Glomerular endothelial cell (primary cell): ENCODE measurements at places on chromosomes 6 and 20. TPM values are rescaled to one million over a fixed set of nuclear protein-coding genes. Genes with fewer than 3 reads are reported as not detected.

The EPB41L1 gene
- 26.0 and 33.9 TPM in 2 replicates for total RNA-seq

The RSPH9 gene
- 0.41 TPM in 1 of 2 replicates, not detected in the other for total RNA-seq

The AK9 gene
- total RNA-seq, result 2.7 and 11.2 TPM in 2 replicates

The UBE2V1 gene
- 98.7 and 139 TPM in 2 replicates for total RNA-seq

The EFHC1 gene
- total RNA-seq, result 16.0 and 16.2 TPM in 2 replicates

The NOX3 gene
- total RNA-seq, result not detected in 2 replicates

The NFS1 gene
- total RNA-seq, result 22.3 and 28.3 TPM in 2 replicates

The TRIM15 gene
- not detected in 2 replicates for total RNA-seq

The ARG1 gene
- not detected in 2 replicates for total RNA-seq

The HMGN4 gene
- total RNA-seq, result 43.0 and 45.5 TPM in 2 replicates

The PREX1 gene
- total RNA-seq, result 84.9 and 105 TPM in 2 replicates

The RRAGD gene
- 3.5 and 11.2 TPM in 2 replicates for total RNA-seq

- no peak for DNase-seq
Measured at GRCh38 chr6:51616243-51616642, 471.2 kb downstream of the PKHD1 start.

- no peak for DNase-seq
Measured at GRCh38 chr20:54468082-54468481, 7.3 kb upstream of the DOK5 start.

DNA sequence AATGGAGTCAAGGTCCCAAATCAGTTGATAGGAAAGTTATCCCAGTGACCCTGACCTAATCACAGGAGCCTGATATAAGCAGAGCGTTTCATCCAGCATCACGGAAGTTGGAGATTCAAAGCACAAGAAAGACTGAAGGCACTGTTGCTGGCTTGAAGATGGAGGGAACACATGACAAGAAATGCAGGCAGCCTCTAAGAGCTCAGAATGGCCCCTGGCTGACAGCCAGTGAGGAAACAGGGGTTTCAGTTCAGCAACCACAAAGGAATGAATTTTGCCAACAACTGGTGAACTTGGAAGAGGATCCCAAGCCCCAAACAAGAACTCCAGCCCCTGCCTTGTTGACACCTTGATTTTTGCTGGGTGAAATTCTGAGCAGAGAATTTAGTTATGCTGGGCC lies 778.5 kb downstream of the MAFB start:
- no peak for DNase-seq

DNA sequence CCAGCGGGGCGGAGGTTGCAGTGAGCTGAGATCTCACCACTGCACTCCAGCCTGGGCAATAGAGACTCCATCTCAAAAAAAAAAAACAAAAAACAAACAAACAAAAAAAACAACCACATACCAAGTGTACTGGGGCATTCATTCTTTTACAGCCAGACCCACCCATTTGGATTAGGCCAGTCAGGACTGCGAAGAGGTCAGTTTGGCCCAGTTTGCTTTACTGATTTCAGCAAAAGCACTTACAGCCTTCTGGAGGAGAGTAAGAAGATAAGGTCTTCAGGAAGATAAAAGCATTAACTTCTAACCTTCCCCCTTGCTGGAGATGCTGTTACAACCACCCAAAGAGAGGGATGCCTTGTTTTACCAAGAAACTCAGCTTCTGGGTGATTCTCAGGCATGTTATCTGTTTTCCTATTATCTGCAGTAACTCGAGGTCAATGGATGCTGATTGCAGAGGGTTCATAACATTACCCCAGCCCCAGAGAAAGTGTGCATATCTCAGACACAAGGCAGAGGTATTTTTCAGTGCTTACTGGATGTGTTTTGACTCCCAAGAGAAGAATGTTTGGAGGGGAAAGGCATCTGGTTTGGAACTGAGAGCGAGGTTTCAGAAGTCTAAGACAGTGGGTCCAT lies 118.9 kb downstream of the RIN2 start:
- DNase-seq, result no peak

GRCh38 chr6:111651185-111652034 lies 45.7 kb upstream of the TRAF3IP2 start:
- DNase-seq, result no peak

DNA sequence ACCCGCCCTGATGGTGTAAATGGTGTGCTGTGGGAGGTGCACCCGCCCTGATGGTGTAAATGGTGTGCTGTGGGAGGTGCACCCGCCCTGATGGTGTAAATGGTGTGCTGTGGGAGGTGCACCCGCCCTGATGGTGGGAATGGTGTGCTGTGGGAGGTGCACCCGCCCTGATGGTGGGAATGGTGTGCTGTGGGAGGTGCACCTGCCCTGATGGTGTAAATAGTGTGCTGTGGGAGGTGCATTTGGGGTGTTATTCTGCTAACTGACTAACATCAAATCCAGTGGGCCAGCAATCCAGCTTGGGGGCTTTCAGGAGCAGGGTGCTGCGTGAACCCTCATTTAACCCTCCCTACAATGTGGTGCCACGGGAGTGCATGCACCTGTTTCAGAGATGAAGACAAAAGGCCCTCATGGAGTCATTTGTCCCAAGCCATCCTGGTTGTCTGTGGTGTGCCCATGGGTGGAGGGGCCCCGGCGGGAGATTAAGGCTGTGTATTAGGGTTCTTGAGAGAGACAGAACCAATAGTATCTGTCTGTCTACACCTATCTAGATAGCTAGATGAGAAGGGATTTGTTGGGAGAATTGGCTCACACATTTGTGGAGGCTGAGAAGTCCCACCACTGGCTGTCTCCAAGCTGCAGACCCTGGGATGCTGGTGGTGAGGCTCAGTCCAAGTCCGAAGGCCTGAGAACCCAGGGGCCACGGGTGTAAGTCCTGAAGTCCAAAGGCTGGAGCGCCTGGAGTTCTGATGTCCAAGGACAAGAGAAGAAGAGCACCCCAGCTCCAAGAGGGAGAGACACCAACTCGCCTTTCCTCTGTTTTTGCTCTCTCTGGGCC lies 39.2 kb downstream of the TMEM242 start:
- no peak for DNase-seq

GRCh38 chr6:52498538-52499017 lies 78.3 kb downstream of the TRAM2 start:
- DNase-seq, result no peak

- DNase-seq, result no peak
Measured at GRCh38 chr20:25015986-25016385, 23.4 kb upstream of the APMAP start.

GRCh38 chr6:43923376-43924221 lies 153.6 kb downstream of the VEGFA start:
- DNase-seq, result no peak

- no peak for DNase-seq
Measured at GRCh38 chr20:58169450-58169849, 59.0 kb downstream of the ANKRD60 start.

DNA sequence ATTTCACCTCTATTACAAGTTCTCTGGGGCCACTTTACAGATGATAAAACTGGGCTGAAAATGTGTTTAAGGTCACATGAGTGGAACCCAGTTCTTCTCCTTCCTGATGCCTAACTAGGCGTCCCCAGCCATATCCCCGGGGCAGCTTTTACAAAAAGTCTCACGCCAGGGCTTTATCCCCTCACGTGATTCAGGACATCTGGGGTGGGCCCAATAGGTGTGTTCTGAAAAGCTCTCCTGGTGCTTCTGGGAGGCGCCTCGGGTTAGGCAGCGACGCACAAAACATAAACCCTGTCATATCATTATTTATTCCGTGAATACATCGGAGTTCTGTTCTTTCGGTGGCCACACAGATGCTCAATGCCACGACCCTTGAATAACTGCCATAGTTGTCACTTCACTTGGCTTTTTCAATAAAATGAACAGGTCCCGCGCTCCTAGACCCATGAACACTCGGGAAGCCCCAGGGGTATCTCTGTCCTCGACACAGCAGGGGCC lies 32.1 kb downstream of the SF3B5 start:
- DNase-seq, result no peak

DNA sequence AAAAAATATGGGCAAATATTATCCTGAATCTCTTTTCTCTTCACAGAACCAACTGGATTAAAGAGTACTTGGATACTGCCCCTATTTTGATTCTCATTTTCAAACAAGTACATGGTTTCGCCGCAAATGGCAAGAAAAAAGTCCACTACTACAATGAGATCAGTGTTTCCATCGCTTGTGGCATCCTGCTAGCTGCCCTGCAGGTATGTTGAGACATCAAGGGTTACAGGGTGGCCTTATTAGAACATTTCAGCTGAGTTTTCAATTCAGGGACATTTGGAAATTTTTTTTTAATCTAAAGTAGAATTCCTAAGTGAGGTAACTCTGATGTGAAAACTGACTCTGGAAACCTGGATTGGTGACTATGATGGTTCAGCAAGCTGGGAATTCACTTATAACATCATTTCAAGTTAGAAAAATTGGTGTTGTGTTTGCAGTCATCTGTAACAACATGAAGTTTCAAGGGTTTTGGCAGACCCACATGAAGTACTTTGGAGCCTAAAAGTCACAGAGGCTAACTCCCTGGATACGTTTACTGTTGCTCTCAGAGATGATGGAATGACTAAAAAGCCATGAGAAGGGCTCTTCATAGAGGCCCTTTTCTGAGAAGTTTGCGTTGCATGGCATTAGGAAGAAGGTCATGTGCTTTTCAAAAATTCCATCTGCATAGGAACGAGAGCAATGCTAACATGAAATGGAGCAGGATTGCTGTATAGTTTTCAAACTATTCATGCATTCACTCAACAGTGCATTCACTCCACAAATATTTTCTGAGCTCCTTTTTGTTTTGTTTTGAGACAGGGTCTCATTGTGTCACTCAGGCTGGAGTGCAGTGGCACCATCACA lies 25.5 kb downstream of the IYD start:
- DNase-seq, result no peak

DNA sequence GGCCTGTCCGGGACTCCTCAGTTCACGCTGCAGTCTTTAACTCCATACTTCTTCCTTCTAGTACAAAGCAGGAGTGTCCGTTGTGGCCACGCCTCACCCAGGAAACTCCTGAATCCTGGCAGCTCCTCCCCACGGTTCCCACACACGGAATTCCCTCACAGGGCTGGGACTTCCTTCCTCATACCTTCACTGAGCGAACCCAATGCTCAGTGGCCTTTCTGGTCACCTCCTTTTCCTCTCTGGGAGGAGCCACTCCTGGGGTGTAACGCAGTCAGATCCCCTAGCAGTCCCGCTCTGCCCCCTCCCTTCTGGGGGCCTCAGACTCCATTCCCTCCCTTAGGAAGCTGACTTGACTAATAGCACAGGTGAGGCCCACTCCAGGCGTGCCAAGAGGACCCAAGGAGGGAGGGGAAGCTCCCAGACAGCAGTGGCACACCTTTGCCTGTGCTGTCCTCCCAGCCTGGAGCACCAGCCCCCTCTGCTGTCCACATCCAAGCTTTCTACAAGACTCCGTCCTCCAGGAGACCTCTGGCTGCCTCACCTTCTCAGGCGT lies at the start of gene SLC52A3:
Gene SLC52A3, minus strand, starts transcription at position 75 of the 553 bp plus-strand sequence. CDS start 2,726 bp downstream, outside the sequence.
- DNase-seq, result no peak

DNA sequence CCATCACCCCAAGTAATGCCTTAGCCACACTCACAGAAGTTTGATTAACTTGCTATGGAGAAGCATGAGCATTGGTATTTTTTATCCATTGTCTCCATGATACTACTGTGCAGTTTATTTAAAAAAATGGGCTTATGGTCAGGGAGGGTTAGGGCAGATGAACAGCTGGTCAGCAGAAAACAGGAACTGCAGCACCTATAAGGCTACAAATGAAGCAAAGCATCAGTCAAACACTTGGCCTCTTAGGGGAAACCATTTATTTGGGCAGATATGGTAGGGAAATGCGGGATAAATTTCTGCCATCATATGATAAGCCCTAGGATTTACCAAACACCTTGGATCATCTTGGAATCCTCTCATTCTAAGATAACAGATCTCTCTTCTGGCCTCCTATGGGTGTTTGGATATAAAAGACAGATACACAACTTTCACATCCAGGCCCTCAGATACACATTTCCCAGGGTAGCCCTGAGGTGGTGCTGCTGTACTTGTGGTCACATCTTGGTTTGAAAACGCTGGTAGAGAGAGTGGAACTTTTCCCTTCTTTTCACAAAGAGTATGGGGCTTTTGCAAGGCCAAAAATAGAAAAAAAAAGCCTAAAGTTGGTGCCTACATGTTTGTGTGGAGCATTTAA lies 42.8 kb upstream of the AHI1 start:
- DNase-seq, result no peak

GRCh38 chr20:13265941-13266340 lies 44.9 kb downstream of the ISM1 start:
- no peak for DNase-seq

DNA sequence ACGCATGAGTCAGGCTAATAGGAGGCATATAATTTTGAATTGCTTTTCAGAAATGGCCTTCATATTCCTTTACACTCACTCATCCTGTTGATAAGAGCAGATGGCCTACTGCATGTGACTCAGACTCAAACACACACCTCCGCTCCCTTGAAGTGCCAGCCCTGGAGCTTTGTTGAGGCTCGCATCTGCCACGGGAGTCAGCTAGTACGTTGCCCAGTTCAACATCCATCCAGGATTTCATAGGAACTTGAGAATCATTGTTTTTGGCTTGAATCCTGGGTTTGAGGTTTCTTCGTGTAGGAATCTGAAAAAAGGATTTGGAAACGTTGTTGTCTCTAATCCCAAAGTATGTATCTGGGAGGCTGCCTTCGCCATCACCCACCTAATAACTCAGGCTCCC lies 87.4 kb upstream of the JAG1 start:
- peak; percentile 82 for DNase-seq

GRCh38 chr6:135176464-135176863 lies 4.6 kb upstream of the MYB start:
- no peak for DNase-seq

- no peak for DNase-seq
Measured at GRCh38 chr20:53767206-53767930, 173.7 kb upstream of the ZNF217 start.

GRCh38 chr20:4519534-4519933 lies 202.2 kb upstream of the PRND start:
- no peak for DNase-seq

GRCh38 chr6:98272060-98272459 lies 562.3 kb upstream of the POU3F2 start:
- DNase-seq, result no peak

GRCh38 chr20:57964011-57964862 lies 254.4 kb upstream of the PMEPA1 start:
- DNase-seq, result no peak

GRCh38 chr20:48703511-48704219 lies 124.1 kb downstream of the PREX1 start:
- DNase-seq, result no peak

DNA sequence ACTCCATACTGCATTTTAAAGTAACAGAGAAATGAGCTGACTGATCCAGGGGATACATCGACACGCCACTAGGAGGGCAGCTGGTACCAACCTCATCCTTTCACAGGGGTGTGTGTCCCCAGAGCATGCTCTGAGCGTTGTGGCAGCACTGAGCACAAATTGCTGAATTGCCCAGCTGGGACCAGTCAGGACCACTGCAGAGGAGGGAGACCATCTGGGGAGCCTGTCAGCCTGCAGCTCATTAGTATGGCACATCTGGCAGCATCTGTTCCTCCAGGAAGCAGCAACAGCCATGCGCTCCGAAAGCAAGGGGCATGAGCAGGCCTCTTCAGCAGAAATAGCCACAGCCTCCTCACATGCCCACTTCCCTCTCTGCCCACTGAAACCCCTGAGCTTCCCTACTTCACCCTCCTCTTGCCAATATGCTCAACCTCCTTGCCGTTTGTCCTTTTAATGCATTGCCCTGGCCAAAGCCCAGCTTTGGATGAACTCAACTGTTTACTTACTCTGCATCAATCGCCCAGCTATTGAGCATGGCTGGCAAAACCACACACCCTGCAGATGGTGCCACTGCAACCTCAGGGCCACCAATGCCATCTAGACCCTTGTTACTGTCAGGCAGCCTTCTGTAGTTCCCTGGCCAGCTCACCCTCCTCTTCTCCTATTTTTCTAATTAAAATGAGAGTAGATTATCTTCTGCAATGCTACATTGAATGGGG lies 77.6 kb upstream of the NEDD9 start:
- DNase-seq, result no peak

- no peak for DNase-seq
Measured at GRCh38 chr20:40422656-40423055, 266.4 kb downstream of the MAFB start.
